ENCODE measurements at places on chromosomes 11 and 22.

DNA sequence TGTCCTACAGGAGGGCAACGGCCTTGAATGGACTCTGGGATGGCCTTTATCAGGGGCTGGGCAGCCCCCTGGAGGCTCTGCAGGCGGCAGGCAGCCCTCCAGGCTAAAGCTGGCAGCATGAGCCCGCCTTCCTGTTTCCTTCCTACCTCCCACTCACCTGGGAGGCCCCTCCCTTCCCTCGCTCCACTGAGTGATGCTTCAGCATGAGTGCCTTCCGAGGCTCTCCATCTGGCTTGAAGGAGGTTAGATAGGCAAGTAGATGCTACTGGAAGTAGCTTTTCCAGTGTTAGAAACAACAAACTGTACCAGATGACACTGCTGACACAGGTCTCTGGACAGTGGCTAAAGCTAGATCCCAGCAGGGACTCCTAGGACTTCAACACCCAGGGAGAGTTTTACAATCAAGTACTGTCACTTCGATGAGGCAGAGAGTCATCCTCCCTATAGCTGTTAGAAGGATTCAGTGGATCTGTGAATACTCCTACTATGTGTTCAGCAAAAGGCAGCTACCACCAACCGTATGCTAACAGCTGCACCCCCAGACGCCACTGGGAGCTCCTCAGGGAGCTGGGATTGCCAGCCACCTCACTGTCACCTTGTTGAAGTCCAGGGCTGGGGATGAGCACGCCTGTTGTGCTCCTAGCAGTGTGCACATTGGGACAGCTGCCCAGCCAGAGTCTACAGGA lies 4.1 kb upstream of the SLC25A1 start:
- no peak for DNase-seq

DNA sequence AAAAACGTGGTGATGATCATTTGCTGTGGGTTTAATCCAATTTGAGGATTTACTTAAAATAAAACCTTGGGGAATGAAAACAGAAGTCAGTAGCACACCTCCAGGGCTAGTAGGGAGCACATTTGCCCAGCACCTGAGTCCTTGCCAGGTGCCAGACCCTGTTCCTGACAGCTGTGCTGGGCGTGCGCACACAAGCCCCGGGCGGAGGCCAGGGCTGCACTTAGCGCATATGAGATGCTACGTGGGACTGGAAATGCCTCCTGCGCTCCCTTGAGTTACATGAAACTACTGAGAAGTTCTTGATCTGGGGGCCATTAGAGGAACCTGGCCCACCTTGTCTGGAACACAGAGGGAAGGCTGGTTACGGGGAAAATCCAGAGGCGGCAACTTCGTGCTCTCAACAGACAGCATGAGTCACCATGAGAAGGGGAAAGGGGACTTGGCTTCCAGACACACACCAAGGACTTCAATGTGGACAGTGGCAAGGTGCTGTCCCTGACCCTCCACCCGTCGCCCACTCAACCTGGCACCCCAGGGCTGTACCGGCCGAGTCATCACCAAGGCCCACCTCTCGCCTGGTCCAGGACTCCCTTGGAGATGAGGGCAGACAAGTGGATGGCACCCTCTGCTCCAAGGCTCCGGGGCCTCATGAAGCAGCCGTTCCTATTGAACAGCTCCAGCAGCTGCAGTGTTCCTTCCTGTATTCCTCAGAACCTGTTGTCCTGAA lies 1468.6 kb downstream of the BRD1 start:
- no peak for DNase-seq

DNA sequence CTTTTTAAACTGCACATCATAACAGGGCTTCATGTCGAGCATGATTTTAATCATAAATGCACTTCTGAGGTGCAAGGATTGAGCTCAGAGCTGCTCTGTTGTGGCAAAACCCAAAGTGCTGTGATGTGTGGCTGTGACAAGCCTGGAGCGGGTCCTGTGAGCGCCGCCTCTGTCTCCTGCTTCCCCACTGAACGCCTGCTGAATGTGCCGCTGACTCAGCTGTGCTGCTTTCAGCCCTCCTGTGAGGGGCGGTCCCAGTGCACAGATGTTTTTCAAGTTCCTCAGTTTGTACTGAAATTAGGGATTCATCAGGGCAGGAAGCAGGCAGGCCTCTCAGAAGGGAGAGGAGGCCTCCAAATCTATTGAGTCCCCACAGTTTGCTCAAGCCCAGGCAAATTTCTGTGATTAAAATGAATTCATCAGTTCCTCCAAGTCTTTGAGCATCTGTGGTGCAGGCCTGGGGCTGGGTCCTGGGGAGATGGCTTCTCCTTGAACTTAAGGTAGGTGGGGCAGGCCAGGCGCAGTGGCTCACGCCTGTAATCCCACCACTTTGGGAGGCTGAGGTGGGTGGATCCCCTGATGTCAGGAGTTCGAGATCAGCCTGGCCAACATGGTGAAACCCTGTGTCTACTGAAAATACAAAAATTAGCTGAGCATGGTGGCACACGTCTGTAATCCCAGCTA lies 3.0 kb upstream of the GTSE1 start:
- DNase-seq, result no peak

DNA sequence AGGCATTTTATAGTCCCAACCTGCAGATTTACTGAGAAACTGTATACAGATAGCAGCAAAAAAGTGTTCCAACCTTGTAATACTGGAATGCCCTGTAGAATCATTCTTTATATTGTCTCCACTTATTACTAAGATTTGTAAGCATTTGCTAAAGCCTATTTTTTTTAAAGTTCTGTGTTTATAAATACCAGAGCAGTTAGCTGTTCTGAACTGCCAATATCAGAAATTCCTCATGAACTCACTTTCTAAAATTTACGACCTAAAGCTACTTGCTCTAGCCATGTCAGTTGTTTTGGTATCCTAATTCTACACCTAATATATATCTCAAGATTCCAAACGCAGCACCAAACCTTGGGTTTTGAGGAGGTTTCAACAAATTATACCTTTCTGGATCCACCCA lies 103.2 kb downstream of the C11orf65 start:
- no peak for DNase-seq

- DNase-seq, result no peak
Measured at GRCh38 chr11:62456630-62457029, 37.8 kb downstream of the SCGB1A1 start.

GRCh38 chr11:776561-777287 lies 563 bp downstream of the GATD1 start:
- peak; percentile 39 for DNase-seq

GRCh38 chr11:58787903-58788302 lies 56.2 kb upstream of the GLYAT start:
- DNase-seq, result no peak

- no peak for DNase-seq
Measured at GRCh38 chr11:112514011-112514740, 253.5 kb upstream of the PLET1 start.

DNA sequence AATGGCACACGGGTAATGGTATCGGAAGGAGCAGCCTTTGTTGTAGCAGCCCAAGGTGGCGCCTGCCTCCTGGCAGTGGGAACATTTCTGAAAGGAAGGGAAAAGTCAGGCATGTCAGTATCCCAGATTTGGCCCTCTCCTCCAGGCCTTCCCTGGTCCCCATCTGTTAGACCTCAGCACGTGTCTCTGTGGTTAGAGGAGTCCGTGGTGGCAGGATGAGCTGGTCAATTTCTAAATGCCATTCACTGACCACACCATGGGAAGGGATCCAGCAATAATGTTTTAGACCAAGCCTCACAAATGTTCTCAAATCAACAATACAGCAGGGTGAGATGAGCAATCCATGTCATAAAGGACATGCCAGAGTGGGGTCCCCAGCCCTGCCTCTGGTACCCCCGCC lies 49.0 kb upstream of the CYP2D6 start:
- no peak for DNase-seq

- DNase-seq, result no peak
Measured at GRCh38 chr11:70886676-70887541, 365.5 kb downstream of the SHANK2 start.

- no peak for DNase-seq
Measured at GRCh38 chr11:23997356-23997755, 499.5 kb upstream of the LUZP2 start.

DNA sequence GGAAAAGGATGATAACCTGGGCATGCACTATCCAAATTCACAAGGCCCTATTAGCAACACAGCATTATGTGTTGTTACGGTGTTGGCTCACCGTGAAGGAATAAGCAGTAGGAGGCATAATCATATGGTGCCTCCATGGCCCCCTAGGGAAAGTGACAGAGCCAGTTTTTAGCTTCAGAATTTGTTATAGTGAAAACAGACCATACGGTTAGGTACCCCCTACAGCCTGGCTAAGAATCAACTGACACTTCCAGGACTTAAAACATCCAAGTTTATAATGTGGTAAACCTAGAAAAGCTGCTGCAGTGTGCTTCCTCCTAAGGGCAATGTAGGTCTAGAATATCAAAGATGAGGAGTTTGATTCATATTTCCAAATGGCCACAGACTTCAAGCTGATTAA lies 30.4 kb downstream of the KIF18A start:
- no peak for DNase-seq

- no peak for DNase-seq
Measured at GRCh38 chr22:28268171-28268570, 349.1 kb upstream of the PITPNB start.

- no peak for DNase-seq
Measured at GRCh38 chr11:83410605-83411565, 124.7 kb upstream of the CCDC90B start.

GRCh38 chr11:66476841-66477251 lies 3.4 kb upstream of the DPP3 start:
- DNase-seq, result no peak

DNA sequence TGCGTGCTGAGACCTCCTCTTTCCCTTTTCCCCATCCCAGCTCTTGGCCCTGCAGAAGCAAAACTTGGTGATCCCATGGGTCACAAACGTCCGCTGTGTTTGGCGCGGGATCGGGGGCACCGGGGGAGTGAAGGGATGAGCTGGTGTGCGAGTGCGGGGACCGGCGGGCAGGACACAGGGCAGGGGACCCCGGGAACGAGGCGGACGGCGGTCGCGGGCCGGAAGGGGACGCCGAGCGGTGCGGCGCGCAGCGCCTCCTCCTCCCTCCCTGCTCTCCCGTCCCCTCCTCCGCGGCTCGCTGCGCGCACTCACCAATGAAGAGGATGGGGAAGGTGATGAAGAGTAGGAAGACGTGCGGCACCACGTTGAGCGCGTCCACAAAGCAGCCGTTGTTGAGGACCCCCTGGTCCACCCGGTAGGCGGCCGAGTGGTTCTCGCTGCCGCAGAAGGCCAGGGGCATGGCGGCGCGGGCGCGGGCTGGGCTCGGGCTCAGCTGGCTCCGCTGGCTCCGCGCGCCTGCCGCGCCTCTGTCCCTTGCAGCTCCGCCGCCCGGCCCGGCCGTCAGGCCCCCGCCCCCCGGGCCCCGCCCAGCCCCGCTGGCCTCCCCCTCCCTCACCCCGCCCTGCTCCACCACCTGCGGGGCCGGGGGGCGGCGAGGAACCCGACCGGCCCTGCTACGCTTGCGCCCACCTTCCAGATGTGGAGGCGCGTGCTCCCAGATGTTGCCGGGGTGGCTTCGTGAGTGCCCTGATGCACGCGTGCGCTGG lies at the start of gene ABCC8:
Gene ABCC8, minus strand, starts transcription at position 529 of the 767 bp plus-strand sequence. Its CDS starts 69 bp downstream, at position 460.
- no peak for DNase-seq

GRCh38 chr22:24543679-24544243 lies 11.2 kb downstream of the GUCD1 start:
- DNase-seq, result no peak

- DNase-seq, result no peak
Measured at GRCh38 chr11:74932169-74932568, 16.7 kb downstream of the XRRA1 start.

GRCh38 chr11:85751724-85752123 lies 59.2 kb downstream of the SYTL2 start:
- no peak for DNase-seq

- DNase-seq, result no peak
Measured at GRCh38 chr11:102478673-102479299, 26.2 kb upstream of the TMEM123 start.

DNA sequence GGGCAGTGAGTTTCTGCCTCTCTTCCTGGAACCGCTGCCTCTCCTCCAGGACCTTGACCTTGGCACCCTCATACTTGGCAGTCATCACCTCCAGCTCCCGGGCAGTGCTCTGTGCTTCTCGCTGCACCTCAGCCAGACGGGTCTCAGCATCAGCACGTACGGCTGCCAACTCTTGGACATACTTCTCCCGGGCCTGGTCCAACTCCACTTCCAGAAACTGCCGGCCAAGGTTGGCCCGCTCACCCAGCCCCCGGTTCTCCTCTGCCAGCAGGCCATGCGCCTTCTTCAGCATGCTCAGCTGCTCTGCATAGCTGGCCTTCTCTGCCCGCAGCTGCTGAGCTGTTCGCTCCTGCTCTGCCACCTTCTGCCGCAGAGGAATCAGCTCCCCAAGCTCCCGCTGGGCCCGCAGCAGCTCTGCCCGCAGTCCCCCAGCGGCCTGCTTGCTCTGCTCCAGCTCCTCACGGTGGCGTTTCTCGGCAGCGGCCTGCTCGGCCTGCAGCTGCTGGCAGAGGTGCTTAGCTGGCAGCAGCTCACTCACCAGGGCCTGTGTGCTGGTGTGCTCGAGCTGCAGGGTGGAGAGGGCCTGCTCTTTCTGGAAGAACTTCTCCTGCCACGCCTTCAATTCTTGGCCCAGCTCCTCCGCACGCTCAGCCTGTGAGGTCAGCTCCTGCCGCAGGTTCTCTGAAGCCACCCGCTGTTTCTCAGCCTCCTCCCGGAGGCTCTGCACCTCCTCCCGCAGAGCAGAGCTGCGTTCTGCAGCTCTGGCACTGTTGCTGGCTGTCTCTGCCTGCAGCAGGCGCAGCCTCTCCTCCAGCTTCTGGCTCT lies 14.4 kb downstream of the IL18BP start:
- no peak for DNase-seq

GRCh38 chr11:8206251-8207079 lies 37.6 kb upstream of the RIC3 start:
- DNase-seq, result no peak

GRCh38 chr11:134341805-134342571 lies 10.2 kb downstream of the GLB1L2 start:
- no peak for DNase-seq

GRCh38 chr11:47907499-47907898 lies 59.3 kb upstream of the NUP160 start:
- DNase-seq, result no peak

GRCh38 chr22:31586137-31586920 lies 75.7 kb downstream of the PISD start:
- DNase-seq, result no peak

- DNase-seq, result no peak
Measured at GRCh38 chr22:42974223-42974622, 40.7 kb downstream of the PACSIN2 start.
